ENCODE measurements at places on chromosomes 6 and 20.

DNA sequence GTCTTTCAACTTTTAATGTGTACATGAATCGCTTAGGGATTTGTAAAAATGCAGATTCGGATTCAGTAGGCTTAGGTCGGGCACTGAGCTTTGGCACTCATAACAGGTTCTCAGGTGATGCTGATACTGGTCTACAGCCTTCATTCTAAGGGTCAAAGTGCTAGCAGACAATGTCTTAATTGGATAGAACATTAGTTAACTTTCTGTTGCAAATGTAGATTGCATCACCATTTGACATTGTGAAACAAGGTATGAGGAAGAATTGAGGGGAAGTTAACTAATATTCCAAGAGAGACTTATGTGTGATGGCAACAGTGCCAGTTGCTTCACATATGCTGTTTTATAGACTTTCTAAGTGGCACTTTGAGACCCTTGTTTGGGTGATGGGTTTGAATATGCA, 86.9 kb downstream of the MLIP start:
- DNase-seq: no peak

DNA sequence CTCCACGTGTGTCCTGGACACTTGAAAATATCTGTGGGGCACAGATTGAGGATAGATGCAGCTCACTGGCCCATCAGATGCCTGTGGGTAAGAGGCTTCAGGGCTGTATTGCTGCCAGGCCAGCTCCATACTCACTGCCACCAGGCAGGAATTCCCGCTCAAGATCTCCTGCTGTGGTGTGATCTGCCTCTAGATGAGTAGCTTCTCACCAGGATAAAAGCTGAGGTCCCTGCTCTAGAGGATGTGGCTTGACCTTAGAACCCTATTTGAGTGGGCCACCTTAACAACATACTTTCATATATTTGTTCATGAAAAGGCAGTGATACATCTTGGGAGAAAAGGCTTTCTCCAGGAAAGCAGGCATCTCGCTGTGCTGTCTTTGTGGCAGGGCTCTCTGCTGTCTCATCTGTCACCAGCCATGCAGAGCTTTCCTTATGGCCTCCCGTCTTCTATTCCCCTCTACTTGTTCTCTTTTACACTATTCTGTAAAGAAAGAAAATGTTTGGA, 165.7 kb upstream of the RNF217 start:
- no peak for DNase-seq

GRCh38 chr6:136134751-136135150, 115.4 kb downstream of the MTFR2 start:
- DNase-seq: no peak

- no peak for DNase-seq
These were observed 23.1 kb downstream of the SPAG4 start for GRCh38 chr20:35638751-35639150.

GRCh38 chr6:13473768-13474165, 13.6 kb downstream of the GFOD1 start:
- no peak for DNase-seq

DNA sequence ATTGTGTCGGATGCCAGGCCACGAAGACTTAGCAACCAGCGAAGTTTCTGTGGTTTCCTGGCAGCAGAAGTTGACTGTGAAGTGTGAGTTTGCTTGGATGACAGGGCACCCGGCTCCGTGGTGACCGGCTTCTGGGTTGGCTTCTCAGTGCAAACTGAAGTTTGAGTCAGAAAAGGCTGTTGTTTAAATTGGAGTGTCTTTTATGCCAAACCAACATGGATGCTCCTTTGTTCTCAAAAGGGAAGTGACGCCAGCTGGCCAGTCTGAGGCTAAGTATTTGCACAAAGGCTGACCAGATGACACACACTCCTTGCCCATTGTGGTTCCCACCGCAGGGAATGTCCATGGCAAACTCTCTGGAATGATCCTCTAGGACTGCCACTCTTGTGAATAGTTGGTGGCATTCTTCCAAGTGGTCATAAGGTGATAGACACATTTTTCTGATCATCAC, 164.8 kb upstream of the QKI start:
- no peak for DNase-seq

GRCh38 chr6:33894438-33894837, 90.6 kb upstream of the MLN start:
- DNase-seq: no peak

GRCh38 chr6:715709-716491, 23.0 kb upstream of the EXOC2 start:
- no peak for DNase-seq

DNA sequence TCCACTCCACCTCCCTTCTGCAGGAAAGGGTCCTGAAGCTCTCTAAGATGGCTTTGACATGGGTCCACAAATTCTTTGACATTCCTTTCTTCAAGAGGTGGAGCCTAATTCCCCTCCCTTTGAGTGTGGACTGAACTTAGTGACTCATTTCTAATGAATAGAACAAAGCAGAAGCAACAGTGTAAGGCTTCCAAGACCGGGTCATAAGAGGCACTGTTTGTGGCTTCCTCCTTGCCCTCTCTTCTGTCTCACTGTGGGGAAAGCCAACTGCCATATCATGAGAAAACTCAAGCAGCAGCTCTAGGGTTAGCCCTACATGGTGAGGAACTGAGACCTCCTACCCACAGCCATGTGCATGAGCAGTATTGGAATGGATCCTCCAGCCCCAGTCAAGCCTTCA, 5.9 kb upstream of the CDK5RAP1 start:
- no peak for DNase-seq

DNA sequence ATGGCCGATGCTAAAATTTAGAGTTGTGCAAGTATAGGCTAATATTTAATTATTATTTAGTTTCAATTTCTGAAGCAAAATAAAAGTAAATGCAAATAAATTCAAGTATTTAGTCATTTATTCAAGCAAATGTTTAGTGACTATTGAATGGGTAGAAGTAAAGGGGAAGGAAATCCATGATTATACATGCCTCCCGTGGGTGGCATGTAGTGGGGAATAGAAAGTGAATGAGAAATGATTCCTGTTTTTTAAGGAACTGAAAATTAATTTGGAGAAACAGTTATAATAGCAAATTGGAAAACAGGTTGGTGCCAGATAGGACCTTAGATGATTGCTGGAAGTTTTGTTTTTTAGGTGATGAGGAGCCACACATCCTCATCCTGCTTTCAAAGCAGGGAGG, 35.4 kb downstream of the FAM229B start:
- DNase-seq: no peak

GRCh38 chr6:100202417-100203194, 208.6 kb upstream of the MCHR2 start:
- DNase-seq: no peak

DNA sequence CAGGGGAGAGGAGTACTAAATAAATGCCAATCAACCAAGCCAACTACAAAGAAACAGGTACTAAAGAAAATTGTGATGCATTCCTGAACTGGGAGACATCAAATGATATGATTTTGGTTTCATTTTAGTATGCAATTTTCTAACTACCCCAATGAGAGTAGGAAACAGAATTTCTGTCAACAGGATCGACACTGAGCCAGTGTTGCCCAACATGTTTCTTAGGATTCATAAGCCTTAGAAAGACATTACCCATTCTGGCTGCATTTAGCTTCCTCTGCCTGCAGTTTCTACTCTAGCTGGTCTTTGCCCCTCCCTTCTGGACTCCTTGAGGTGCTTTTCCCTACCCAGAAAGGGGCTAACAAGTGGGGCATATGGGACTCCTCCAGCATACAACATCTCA, 49.8 kb downstream of the KCTD20 start:
- no peak for DNase-seq
